ENCODE measurements at places on chromosomes 1 and 21.

GRCh38 chr1:18927082-18927653 is 24.8 kb upstream of the ALDH4A1 start:
- DNase-seq: no peak

GRCh38 chr1:96632045-96632664 is 89.4 kb upstream of the PTBP2 start:
- DNase-seq: no peak

DNA sequence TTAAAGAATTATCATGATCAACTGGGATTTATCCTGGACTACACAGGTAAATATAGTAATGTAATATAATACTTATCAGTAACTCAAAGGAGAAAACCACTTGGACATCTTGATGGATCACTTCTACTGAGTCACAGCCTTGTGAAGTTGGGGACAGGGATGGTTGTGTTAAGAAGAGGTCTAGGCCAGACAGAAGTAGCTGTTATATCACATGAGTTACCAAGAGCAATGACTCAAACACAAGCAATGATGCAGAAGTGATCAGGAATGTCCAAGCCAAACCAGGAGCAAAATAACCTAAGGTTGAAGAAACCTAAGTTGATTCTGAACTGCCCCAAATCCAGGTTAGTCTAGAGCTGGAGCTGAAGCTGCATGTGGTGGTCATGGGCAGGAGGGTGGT is 424.5 kb upstream of the DAB1 start:
- no peak for DNase-seq

DNA sequence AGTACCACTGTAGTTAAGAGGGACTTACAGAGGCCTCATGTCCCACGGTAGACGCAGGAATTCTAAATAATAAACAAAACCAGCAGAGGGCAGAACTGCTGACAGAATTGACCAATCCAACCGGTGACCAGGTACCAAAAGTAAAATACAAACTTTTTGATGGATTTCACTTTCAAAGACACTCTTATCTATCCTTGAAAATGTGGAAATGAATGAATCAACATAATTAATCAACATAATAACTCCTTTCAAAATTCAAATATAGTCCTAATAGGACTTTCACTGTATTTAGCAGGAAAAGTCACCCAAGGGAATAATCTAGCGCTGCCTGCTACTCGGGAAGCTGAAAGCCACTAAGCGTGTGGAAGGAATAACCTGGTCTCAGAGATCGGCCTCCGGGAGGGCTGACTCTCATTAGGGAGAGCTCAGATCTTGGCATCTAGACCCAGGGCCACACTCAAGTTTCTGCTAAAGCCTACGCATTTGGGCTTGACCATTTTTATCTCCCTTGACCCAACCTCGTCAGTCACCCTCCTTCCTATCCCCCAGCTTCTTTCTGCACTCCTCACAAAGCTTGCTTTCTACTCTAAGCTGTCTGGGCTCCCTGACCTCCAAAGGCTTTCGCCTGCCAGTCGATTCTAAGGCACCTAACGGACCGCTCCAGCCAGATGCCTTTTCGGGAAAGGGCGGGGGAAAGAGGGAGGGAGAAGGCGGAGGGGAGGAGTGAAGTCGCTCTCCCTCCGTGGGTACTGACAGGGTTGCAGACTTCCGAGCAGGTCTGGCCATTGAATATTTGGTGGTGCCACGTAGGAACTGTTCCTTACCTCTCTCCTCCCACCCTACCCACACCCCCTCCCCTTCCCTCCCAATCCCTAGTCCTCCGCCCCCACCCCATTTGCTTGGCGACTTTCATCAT is 1.6 kb downstream of the COL11A1 start:
- DNase-seq: peak; percentile 1

DNA sequence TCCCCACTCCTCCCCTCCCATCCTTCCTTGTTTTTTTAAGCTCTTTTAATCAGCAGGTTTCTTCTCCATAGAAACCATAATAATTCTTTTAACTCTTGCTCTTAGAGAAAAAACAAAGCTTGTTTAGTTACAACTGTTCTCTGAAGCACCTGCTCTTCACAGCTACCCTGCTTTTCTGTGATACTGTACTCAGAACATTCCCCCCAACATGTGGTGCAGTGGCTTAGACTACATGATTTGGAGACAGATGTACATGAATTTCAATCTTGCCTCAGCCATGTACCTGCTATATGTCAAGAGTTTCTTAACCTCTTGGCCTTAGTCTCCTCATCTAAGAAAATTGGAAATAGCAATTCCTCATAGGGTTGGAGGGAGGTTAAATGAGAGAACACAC is 33.5 kb downstream of the LAMC2 start:
- DNase-seq: no peak

DNA sequence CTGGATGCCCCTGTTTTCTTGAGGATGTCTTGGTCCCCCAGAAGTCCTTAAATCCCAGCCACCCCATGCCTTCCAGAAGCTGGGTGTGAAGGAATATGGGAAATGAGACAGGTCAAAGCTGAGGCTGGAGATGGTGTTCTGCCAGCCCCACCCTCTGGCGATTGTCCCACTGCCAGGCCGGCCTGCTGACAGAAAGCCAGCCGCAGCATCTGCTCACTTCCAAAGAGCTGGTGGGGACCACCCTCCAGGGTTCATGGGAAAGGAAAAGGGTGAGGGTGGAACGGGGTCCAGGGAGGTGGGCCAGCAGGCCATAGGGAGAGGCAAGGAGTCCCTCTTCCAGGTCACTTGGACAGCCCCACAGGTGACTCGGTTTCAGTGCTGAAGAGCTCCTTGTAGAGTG is 1.9 kb upstream of the LINGO4 start:
- DNase-seq: no peak

DNA sequence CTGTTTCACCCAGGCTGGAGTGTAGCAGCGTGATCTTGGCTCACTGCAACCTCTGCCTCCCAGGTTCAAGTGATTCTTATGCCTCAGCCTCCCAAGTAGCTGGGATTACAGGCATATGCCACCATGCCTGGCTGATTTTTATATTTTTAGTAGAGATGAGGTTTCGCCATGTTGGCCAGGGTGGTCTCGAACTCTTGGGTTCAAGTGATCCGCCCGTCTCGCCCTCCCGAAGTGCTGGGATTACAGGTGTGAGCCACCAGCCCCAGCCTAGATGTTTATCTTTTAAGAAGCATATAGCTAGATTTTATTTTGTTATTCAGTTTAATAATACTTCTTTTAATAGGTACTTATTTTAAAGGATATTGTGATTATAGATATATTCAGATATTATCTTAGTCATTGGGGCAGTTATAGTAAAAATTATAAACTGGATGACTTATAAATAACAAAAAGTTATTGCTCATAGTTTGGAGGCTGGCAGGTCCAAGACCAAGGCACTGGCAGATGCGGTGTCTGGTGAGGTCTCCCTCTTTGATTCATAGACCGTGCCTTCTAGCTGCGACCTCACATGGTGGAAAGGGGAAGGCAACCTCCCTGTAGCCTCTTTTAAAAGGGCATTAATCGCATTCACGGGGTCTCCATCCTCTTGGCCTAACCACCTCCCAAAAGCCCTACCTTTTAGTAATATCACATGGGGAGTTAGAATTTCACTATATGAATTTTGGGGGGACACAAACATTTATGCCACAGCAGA is 3.1 kb upstream of the KCNE2 start:
- DNase-seq: no peak

DNA sequence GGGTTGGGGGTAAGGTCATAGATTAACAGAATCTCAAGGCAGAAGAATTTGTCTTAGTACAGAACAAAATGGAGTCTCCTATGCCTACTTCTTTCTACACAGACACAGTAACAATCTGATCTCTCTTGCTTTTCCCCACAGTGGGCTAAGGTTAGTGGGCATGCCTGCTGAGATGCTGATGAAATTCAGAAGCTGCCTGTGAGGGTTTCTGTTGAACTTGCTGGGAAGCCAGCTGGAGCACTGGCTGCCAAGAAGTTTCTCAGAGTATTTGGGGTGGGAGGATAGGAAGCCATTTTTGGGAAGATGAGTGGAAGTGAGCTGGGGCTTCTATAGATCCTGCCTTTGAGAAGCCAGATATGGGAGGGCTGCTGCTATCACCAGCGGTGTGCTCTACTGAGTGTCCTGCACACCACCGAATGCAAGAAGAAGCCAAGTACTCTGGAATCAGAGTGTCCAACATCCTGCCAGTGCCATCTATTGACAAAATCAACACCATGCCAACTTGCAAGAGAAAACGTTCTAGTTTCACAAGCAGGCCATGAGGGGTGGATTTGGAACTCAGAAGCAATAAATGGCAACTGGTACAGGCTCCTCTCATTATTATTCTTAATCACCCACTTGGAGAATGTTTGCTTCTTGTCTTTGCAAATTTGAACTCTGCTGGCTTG is 102.7 kb downstream of the PTPRU start:
- DNase-seq: no peak
